ENCODE measurements at places on chromosomes 12 and 14.

GRCh38 chr12:112216223-112216622 is 90.9 kb downstream of the TRAFD1 start:
- DNase-seq: no peak

- DNase-seq: no peak
These were observed 17.5 kb upstream of the GPATCH2L start for GRCh38 chr14:76134231-76134630.

- DNase-seq: no peak
These were observed 282.9 kb downstream of the RMST start for GRCh38 chr12:97745406-97746101.

- no peak for DNase-seq
These were observed 3.3 kb downstream of the SLC39A9 start for GRCh38 chr14:69401841-69402240.

DNA sequence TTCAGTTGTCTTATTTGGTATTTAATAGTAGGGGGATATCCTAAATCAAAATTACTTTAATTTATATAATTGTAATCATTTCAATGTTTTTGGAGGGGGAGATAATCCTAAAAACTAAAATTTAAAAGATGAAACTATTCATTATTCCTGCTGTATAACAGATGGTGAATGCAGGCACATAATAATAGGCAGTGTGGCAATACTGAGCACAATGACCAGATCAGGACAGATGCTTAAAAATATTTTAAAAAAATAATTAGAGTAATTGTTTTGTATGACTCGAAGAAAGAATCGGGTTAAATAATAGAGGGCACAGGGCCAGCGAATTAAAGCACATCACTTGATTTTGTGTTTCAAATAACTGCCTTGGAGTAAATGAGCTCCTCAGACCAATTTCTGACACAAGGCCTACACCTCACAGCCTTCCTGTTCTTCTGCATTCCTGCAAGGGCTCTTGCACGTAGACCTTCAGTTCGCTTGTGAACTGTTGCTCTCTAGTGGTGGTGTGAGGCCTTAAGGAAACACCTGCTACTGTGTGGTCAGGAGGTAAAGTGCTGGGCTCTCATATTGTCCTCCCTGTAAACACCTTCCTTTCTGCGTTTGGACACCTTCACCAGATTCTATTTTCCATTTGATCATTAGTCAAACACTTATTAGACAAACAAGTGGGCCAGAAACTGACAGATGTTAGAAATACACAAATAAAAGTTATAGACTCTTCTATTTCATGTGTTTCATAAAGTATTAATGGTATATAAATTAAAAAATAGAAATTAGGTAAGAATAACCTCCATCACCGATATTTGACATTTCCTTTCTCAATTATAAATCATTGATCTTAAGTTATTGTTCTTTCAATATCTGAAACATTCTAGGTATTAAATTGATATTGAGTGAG is 29.3 kb upstream of the KLRF1 start:
- no peak for DNase-seq

GRCh38 chr14:55845963-55846825 is 266.2 kb downstream of the KTN1 start:
- no peak for DNase-seq

GRCh38 chr14:24892497-24893051 is 157.4 kb downstream of the STXBP6 start:
- no peak for DNase-seq

DNA sequence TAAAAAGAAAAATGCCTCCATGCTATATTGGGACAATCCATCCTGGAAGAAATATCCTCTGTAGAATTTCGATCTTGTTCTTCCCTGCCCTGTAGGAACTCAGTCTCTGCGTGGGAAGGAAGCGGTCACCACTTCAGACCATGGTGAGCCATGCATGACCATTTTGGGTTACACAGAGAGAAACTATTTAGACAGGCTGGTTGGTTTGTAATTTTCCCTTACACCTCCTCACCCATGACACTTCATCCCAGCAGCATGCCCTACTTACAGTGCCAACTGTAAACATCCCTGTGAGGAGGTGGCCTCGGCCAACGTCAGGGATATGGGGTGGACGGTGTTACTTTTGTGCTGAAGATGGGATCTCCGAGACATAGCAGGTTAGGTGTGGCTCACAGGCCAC is 121.4 kb downstream of the SMOC1 start:
- no peak for DNase-seq

GRCh38 chr12:49885118-49885517 is 18.6 kb downstream of the FAIM2 start:
- DNase-seq: no peak
